ENCODE measurements at places on chromosomes 4 and X.
A peak's percentile ranks its signal among the peaks of the same experiment; 100 is the strongest.

DNA sequence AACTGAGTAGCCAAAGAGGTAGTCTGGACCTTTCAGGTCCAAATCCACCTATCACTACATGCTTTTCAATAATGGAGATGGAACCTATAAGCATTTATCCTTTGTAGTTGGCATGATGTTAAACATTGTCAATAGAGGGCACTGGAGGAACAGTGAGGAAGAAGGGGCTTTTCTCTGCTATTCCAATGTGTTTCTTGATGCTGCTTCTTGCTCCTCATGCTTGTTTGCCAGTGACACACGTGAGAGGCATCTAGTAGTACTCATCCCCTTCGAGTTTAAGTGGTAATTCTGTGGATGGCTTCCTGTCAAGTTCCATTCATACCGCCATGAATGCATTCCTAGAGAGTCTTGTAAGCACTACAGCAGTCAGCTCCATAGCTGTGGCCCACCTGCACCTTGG is 84.0 kb downstream of the NAA11 start:
- DNase-seq = no peak

DNA sequence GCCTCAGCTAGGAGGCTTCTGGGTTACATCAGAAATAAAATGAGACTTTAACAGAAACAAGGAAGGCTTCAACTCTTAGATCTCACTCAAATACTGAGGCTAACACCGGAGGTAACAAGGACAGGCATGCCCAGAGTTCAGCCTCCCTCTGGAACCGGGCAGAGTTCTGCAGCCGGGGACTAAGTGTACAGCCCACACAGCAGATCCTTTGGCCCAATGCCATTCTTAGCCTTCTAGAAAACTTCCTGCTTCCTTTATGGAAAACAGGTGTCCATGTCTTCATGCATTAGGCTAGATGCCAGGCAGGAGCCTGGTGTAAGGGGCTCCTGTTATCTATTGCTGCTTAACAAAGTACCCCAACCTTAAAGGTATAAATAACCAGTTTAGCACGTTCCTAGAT is 369.7 kb downstream of the BCOR start:
- no peak for DNase-seq

GRCh38 chrX:109704563-109704962 is 28.5 kb downstream of the ACSL4 start:
- no peak for DNase-seq

DNA sequence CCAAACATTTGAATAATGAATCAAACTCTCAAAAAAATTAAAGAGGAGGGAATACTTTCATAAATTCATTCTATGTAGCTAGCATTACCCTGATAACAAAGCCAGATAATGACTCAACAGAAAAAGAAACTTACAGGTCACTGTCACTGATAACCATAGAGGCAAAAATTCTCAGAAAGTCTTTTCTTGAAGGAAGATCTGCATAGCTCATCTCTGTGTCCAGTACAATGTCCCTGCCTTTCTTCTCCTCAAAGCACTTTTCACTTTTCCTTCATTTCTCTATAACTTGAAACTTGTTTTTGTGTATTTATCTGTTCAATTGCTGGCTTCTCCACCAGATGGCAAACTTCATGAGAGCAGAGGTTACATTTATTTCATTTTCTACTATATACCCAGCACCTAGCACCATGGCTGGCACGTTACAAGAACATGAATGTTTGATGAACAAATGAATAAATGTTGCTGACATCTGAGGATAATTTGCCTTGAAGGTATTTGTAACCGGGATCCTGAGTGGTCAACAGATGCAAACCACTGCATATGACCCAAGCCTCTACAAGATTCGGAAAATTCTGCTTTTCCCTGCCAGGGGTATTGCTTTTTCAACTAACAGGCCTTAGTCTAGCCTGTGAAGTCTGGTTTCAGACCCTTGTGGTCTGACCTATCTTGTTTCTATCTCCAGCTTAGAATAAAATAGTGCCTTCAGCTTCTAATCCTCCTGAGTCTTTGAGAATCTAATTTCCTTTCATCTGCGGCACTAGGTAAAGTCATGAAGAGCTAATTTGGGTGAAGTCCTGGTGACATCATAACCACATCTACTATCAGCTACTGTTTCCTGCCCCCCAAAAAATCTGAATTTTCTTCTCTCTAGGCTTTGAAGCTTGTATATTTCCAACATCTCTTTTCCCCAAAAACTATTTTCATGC is 52.5 kb upstream of the ANTXR2 start:
- no peak for DNase-seq

DNA sequence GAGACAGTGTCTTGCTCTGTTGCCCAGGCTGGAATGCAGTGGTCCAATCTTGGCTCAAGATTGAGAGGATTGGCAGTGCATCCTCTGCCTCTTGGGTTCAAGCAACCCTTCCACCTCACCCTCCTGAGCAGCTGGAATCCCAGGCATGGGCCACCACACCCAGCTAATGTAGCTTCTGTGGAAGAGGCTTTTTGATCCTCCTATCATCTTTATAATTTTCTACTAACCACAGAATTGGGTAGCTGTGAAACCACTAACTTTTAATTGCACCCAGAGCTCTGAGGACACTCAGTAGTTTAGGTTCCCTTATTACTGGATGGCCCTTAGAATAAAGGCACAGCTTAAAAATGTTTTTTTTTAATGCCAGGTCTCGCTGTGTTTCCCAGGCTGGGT is 8.9 kb upstream of the AGA start:
- no peak for DNase-seq

GRCh38 chr4:15976456-15977447 is 13.8 kb upstream of the FGFBP2 start:
- no peak for DNase-seq

GRCh38 chr4:5979981-5980380 is 38.2 kb downstream of the C4orf50 start:
- DNase-seq = no peak

GRCh38 chrX:153414856-153415510 is 3.7 kb downstream of the ZFP92 start:
- DNase-seq = no peak

DNA sequence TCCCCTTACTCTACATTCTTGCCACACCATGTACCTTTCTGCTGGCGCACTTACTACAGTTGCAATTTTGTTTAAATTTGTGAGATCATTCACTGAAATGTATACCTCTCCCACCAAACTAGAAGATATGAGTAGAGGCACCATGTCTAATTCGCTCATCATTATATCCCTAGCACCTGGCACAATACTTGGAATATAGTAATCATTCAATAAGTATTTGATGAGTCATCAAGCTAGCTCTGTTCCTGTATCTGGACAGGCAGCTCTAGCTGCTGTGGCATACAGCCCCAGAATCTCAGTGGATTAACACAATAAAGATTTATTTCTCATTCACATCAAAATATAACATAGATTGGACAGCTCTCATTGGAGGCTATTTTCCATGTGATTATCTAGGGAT is 245.9 kb downstream of the IDS start:
- no peak for DNase-seq

DNA sequence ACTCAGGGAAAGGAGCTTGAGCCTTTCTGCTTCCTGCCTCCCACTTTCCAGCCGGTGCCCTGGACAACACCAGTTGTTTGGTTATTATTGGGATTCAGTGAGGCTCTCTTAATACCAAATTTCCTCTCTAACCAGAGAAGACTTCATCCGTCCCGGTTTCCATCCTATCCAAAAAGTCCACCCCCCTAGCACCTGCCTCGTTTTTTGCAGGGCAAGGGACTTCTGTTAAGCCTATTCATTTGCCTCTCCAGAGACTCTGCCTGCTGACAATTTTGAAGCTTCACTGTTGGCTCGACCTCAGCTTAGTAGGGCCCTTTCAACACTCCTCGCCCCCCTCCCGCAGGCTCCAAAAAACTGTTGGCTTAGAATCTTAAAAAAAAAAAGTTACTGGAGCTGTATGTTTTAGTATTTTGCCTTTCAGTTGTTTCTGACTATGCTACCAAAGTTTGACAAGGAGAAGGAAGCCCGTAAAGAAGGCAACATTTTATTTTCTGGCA is 779 bp upstream of the PRSS12 start:
- no peak for DNase-seq

- DNase-seq = no peak
Observed at GRCh38 chrX:148466292-148466691, 34.1 kb upstream of the AFF2 start.

DNA sequence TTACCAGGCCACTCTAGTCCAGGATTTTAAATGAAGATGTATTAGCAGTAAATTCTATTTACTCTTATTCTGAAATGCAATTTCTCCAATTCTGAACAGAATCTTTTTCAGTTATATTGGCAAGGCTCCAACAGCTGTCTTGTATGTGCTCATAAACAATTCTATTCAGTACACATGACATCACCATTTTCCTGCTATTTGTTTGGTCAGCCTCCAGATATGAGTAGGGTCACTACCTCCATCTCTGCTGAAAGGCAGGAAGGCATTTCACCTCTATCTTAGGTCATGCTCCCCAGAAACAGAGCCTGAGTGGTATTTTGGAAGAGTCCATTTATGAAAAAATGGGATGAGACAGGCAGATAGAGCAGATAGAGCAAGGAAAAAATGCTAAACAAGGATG is 151.1 kb upstream of the ADGRL3 start:
- no peak for DNase-seq

DNA sequence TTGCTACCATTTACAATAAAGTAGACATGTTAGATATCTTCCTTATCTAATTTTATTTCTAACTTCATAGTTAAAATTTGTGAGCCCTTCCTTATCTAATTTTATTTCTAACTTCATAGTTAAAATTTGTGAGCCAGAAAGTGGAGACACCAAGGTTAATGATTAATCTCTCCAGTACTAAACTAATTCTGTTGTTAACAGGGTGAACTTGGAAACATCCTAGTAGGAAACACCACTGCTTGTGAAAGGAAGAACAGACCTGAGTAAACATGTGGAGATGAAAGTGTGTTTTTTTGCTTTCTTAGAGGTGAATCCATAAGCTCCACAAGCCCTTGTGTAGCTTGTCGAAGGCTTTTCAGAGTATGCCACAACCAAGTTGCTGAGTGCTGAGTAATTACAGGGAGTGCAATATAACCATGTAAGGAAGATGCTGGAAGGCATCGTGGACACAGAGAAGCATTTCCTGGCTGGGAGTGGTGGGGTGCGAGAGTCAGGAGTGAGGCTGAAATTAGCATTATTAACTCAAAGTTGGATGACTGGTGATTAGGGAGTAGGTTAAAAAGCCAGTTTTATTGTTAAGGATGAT is 118.6 kb upstream of the NEIL3 start:
- no peak for DNase-seq

DNA sequence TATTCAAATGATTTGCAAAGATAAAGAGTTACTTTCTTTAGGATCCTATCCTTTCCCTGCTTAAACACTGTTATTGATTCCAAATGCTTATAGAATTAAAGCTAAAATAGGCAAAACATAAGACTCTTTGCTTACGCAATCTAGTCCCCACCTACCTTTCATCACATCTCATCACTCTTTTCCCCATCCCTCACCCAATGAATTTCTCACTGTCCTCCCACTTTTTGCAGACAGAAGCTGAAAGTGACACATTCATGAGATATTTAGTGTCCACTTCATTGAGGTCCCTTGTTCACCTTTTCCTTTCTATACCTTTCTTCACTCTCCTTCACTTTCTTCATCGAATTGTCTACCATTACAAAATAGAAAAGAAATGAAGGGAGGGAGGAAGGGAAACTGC is 424 bp downstream of the SATL1 start:
- no peak for DNase-seq

- DNase-seq = no peak
Observed at GRCh38 chr4:84530871-84531270, 31.8 kb upstream of the NKX6-1 start.

GRCh38 chrX:154712781-154713740 is 37.8 kb downstream of the GAB3 start:
- peak; percentile 19 for DNase-seq

GRCh38 chr4:104519588-104519987 is 24.9 kb upstream of the CXXC4 start:
- DNase-seq = no peak

DNA sequence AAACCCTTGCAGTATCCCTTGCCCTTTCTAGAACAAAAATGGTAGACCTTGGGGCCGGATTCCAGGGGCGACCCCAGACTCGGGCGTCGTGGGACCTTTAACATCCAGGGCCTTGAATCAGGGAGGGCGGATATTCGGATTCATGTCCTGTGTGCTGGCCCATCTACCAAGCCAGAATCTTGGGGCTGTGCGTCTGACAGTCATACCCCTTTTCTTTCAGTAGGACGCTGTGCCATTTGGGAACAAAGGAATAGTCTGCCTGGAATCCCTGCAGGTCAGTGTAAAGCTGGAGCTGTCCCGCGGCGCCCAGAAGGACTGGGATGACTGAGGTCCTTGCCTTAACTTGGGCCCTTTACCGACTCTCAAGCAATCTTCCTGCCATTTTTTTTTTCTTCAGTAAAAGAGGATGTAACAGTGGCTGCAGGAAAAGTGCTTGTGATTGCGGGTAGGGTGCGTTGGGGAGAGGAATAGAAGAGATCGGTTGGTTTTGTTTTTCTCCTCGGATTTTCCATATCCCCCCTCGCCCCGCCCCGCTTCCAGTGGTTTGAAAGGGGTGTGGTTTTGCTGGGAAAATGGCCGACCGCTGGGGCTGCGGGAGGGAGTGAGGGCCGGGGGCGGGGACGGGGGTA is 518 bp downstream of the ARMCX1 start:
- no peak for DNase-seq

- no peak for DNase-seq
Observed at GRCh38 chr4:2874861-2875260, 31.2 kb downstream of the ADD1 start.

- DNase-seq = no peak
Observed at GRCh38 chr4:121192480-121192879, 28.4 kb upstream of the TNIP3 start.

DNA sequence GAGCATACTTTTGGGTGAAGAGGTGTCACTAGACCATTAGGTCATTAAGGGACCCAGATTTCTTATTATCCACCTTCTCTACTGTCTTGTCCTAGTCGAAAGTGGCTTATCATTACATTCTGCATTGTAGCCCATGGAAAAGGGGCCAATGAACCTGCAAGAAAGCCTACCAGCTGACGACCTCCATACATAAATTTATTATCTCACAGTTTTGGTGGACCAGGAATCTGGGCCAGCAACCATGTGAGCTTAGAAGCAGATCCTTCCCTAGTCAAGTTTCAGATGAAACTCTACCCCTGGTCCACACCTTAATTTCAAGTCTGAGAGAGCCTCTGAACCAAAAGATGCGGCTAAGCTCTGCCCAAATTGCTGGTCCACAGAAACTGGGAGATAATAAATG is 37.6 kb downstream of the RPS6KA3 start:
- DNase-seq = no peak

- no peak for DNase-seq
Observed at GRCh38 chr4:140048419-140048995, 105.5 kb downstream of the MAML3 start.

GRCh38 chr4:152613351-152613750 is 66.4 kb downstream of the TMEM154 start:
- DNase-seq = no peak

DNA sequence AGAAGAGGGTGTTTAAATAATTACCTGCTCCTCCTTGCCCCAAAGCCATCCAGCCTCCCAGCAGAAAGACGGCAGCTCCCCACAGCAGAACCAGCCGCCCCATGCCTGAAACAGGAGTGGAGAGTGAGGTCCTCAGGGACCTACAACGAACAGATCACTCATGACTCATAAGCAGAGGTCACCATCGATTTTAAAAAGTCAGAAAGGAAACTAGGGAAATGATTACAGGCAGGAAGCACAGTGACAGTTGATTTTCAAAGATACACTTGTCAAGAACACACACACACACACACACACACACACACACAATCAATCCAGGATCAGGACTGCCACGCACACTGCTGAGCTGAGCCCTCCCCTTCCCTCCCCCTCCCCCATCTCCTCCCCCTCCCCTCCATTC is at the start of gene CRLF2:
Gene CRLF2 (minus strand): TSS at position 118 of the 400 bp plus-strand sequence. CDS start 15 bp downstream, at position 103.
- DNase-seq = no peak

- no peak for DNase-seq
Observed at GRCh38 chrX:105526431-105526830, 295.9 kb upstream of the NRK start.
